ENCODE measurements at places on chromosomes 5 and 9.
A peak's percentile ranks its signal among the peaks of the same experiment; 100 is the strongest.

DNA sequence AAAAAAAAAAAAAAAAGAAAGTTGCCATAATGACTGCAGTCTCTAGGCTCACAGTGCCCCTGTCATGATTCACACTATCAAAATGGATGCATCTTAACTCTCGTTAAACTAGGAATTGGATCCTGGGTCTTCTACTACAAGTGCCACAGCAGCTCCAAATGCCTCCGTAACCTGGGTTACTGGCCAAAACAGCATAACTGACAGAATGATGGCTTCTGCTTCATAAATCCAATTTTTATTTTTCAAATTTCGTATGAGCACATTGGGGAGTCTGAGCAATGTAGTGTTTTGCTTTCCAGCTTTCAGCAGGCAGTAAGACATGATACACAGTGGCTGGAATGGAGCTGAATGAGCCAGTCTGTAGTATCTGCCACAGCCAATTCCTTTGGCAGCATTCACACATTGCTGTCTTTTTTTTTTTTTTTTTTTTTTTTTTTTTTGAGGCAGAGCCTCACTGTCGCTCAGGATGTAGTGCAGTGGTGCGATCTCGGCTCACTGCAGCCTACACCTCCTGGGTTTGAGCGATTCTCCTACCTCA lies 36.0 kb upstream of the NPM1 start:
- DNase-seq: no peak

DNA sequence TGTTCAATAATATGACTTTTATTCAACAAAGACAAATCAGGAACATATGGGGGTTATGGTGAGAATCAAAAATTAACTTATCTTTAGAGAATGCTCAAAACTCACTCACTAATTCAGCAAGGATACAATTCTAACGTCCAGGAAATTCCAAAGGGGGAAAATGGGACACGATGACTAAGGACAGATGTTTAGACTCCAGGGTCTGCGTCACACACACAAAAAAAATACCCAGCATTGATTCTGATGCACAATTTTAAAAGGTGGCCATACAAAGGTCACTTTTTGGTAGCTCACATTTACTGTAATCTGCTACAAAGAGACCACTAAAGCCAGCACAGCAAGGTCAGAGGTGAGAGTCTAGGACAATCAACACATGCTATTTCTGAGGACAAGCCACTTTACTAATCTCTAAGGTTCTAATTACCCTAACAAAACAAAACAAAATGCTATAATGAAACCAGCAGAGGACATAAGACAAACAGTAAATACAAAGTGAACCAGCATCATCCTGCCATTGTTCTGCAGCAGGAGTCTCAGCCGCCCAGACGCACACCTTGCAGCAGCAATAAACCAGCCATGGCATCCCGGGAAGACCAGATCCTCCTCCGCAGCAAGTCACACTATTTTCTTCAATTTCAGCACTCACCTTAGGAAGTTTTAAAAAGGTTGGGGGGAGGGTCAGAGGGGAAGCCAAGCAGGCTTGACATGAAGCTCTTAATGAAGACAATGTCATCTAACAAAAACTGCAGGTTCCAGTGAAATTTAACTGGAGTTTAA lies 57.8 kb downstream of the TTC39B start:
- DNase-seq: no peak

GRCh38 chr9:15361737-15362136 lies 54.7 kb upstream of the TTC39B start:
- DNase-seq: peak; percentile 17

- no peak for DNase-seq
Observed at GRCh38 chr5:122144236-122144635, 14.9 kb downstream of the ZNF474 start.

DNA sequence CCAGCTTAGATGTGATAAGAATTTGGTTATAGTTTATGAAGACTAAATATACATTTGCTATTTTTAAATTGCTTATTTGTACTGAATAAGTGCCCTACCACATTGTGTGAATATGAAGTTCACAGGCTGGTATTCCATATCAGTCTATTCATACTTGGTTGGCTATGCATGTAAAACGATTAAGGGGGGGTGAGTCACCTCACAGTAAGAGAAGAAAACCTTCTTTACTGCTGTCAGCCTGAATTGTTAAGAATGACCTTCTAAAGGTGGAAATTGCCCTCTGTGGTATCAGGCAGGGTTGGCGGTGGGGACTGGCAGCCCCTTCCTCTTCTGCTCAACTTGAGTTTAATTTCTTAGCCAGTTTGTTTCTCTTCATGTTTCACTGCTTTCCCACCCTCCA lies 127.0 kb upstream of the RPS23 start:
- DNase-seq: peak; percentile 87

DNA sequence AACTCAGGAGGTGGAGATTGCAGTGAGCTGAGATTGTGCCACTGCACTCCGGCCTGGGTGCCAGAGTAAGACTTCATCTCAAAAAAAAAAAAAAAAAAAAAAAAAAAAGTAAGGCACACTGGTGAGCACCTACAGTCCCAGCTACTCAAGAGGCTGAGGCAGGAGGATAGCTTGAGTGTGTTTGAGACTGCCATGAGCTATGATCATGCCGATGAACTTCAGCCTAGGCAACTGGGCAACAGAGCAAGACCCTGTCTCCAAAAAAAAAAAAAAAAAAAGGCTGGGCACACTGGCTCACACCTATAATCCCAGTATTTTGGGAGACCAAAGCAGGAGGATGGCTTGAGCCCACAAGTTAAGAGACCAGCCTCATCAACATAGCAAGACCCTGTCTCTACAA lies 20.3 kb downstream of the UIMC1 start:
- no peak for DNase-seq

DNA sequence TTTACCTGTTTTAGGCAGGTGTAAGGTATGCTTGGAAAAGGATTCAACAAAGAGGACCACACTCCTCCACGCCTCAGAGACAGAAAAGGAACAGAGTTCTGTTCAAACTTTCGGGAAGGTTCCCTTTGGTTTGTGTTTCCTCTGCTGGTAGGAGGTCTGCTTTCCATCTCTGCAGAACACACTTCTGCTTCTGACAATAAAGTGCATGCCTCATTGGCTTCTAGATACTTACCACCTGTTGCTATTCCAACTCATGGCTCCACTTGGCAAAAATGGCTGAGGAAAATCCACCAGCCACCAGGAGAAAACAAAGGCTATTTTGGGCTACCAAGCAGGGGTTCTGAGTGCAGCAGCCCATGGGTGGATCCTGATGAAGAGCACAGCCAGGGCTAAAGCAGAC lies 112.7 kb downstream of the NRG2 start:
- DNase-seq: no peak

- no peak for DNase-seq
Observed at GRCh38 chr9:134423749-134424148, 97.5 kb downstream of the RXRA start.

DNA sequence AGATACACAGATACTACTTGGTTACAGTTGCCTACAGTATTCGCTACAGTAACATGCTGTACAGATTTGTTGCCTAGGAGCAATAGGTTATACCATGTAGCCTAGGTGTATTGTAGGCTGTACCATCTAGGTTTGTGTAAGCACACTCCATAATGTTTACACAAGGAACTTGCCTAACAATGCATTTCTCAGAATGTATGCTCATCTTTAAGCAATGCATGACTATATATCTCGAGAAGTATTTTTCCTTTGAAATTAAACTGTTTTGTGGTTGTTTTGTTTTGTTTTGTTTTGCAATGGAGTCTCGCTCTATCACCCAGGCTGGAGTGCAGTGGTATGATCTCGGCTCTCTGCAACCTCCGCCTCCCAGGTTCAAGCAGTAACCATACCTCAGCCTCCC lies 25.3 kb downstream of the LRRC70 start:
- peak; percentile 27 for DNase-seq

Measured in bronchial epithelial cell (primary cell).